Hematopoietic multipotent progenitor cell treated with erythropoietin and hydrocortisone succinate and interleukin-3 and kit ligand, for 15 days (in vitro differentiated cells): ENCODE measurements at places on chromosomes 6 and 20.

- DNase-seq = no peak
Observed at GRCh38 chr6:20582586-20583443, 48.6 kb downstream of the CDKAL1 start.

DNA sequence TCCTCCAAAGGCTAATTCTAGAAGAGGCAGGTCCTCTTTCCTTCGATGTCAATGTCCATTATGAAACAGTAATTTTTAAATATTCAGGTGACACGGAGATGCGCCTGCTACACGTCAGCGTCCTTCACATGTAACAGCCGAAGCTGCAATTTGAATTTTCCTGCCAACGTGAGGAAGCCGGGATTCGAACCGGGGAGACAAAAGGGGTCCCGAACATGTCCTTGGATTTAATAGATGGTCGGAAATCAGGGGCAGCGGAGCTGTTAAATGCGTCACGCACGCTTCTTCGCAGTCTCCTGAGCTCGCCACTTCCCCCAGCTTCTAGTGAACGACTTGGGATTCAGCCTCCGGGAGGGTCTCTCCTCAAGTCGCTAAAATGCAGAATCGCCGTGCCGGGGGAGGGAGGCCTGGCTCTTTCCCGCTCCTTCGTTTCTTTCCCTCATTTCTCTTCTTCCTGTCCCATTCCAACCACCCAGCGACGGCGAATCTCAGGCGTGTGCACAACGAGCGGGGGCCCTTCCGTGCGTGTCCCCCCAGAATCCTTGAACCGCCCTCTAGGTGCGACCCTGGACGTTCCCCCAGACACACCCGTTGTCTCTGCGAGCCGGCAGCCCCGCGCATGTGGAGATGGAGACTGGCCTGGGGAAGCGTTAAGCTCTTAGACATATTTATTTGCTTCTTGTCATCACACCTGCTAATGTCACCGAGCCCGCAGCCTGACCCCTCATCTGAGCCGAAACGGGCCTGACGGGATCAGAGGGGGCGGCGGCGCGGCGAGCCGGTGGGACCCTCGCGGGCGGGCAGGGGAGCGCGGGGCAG lies 1.3 kb upstream of the FOXC1 start:
- DNase-seq = no peak

GRCh38 chr20:44040202-44040915 lies 125.7 kb downstream of the TOX2 start:
- no peak for DNase-seq

DNA sequence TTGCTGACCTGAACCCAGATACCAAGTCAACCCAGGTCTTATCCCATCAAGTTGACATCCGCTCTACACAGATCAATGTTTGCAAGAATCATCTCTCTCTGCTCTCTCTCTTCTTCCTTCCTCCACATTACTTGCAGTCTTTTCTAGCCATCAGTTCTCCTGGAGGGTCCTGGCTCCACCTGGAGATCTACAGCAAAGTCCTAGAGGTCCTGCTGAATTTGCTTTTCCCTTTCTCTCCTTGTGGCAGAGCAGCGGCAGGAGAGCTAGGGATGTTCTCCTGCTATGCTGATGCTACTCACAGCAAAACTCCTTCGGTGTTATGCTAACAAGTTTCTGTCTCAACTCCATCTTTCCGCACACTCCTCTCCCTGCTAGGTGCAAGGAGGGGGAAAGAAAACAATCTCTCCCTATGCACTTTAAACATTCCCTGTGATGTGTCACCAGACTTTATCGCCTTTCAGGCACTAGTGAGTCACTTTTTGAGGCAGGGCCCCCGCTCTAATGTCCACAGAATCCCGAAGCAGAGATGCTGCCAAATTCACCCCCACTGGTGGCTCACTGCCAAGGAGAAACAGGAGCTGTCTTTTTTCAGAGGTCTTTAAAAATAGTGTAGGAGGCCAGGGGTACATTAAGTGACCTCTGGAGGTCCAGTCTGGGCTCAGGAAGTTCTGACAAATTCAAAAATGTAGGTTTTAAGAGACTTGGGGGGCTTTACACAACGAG lies 62.6 kb downstream of the FAM50B start:
- no peak for DNase-seq

DNA sequence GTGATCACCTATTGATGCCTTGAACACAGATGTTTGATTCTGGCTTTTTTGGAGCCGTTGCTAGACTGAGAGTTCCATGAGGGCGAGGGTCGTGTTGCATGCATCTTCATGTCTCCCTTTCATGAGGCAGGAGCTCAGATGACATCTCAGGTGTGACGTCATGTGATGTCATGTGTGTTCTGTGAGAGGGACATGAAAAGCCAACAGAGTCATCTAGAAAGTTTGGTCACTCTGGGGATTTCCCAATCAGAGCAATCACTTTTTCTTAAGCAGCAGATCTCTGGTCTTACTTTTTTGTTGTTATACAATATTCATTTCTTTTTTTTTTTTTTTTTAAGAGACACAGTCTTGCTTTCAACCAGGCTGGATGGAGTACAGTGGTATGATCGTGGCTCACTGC lies 411.8 kb downstream of the PREX1 start:
- no peak for DNase-seq

DNA sequence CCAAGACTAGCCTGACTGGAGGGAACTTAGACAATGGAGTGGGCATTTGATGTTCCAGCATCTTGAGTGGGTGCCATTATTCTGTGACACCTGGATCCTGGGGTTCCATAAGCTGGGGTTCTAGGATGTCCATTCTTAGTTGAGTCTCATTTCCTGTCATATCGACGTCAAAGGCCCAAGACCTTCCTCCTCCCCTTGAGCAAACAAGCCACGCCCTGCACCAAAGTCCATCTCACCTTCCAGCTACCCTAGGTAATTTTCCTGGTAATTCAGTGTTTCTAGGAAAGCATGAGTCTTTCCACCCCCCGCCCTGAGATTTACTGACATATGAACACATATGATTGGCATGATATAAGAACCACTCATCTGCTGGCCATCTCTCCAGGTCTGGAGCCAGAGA lies at the start of gene TRIM40:
Gene TRIM40, plus strand, starts transcription at position 384 of the 400 bp plus-strand sequence. CDS start 897 bp downstream, outside the sequence.
- no peak for DNase-seq
